ENCODE measurements at places on chromosomes 16 and 17.

DNA sequence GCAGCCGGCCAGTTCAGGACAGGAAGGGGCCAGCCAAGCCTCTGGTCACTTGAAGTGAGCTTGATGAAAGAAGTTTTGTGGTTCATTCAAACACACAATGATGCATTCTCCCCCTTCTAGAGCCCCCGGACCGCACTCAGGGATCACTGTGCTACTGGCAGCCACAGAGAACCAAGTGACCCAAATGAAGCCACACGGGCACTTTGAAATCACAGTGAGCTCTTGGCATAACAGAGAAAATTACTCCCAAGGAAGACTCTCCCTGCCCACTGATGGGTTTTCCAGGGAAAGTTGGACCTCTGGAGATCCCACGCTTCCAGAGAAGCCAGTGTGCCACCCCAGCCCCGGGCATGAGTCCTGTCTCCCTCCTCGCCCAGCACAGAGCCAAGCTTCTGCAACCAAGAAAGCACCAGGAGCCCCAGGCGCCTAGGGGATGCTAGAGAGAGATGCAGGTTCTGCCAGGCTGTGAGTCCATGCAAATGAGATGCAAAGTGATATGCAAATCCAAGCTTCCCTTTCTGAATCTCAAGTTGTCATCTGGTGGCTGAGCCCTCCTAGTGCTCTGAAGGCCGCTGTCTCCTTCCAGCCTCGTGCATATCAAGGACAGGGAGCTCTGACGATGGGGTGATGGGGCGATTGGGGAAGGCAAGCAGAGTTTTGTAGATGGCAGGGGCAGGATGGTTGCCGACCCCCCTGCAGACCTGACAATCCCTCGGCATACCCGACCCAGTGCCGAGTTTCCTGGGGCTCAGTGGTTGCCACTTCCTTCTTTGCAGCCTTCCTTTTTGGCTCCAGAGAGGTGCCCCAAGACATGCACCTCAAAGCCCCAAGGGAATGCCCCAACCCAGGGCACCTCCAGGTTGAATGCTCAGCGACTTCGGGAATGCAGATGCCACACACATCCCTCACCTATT is 59.7 kb upstream of the TNRC6C start:
- ATAC-seq, result no peak

GRCh38 chr16:16863672-16864071 is 484.7 kb downstream of the NPIPA7 start:
- ATAC-seq, result no peak

- ATAC-seq, result peak; percentile 16
Measured at GRCh38 chr16:14301169-14302030, 230.3 kb downstream of the MRTFB start.

DNA sequence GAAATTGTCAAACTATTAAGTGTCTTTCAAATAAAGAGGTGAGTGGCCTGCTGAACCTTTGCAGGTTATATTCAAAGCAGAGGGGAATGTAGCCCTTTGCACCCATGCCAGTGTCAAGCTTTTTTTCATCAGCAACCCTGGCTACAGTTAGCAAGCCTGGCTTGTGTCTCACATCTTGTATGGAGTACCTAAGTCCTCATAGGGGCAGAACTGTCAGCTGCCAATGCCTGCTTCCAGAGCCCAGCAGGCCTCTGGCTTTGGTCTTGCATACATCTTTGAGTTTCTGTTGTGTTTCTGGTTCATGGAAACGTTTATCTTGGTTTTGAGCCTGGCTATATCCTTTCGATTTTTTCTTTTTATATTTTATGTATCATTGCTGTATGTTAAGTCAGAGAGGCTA is 26.8 kb downstream of the REXO5 start:
- no peak for ATAC-seq

DNA sequence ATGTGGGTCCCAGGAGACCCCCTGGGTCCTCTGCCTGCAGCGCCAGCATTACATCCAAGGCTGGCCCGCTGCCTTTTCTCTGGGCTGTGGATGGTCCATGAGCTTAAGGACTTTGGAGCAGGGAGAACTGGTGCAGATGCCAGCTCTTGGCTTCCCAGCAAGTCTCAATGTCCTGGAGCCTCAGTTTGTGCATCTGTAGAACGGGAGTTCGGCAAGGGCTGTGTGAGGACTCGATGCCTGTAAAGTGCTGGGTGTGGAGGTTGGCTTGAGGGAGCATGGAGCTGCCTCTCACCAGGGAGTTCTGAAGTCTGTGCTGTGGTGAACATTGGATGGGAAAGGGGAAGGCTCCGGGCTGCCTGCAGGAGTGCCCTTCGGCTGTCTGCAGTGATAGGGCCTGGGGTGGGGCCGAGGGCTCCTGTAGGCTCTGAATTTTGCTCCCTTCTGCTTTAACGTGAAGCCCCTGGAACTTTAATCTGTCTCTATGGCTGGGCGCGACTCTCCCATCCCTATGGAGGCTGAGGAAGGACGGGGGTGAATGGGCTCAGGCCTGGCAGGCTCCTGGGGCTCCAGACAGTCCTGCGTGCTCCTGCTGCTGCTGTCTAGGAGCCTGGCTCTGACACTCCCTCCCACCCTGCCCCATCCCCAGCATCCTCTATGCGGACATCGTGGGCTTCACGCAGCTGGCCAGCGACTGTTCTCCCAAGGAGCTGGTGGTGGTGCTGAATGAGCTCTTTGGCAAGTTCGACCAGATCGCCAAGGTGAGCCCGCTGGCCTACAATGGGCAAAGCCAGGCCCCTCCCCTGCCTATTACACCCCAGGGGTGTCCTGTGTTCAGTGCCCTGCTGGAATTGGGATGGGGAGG is 27.9 kb downstream of the ADCY7 start:
- ATAC-seq, result no peak

DNA sequence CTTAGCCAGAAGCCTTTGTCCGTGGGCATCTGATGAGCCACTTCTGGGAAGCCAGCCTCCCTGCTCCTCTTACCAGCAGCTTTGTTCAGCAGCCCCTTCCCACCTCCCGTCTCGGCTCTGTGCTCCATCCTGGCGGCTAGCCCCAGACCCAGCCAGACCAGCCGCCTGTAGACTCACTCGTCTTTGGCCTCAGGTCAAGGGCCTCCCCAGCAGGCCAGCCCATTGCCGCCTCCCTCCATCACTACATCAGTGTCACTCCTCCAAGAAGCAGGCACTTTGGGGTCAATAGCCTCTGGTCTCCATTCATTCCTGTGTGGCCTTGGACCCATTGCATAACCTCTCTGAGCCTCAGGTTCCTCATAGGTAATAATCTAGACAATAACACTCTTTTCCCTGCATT is 20.9 kb upstream of the CRHR1 start:
- no peak for ATAC-seq

DNA sequence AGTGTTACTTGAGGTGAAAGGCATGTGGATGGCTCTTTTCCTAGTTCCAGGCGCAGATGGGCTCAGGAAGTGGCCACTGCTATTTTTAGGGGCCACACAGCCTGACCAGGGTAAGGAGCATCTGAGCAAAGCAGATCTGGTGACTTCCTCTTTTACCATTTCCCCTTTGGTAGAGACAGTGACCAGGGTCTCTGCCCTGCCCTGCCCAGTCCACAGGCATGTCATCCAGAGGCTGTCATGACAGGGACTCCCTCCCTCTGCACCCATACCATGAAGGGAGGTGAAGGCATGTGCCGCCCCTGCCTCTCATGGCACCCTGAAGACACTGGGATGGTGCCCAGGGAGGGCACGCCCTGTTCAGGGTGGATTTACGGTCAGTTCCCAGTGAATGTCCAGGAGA is 2.2 kb downstream of the PLA2G15 start:
- no peak for ATAC-seq

DNA sequence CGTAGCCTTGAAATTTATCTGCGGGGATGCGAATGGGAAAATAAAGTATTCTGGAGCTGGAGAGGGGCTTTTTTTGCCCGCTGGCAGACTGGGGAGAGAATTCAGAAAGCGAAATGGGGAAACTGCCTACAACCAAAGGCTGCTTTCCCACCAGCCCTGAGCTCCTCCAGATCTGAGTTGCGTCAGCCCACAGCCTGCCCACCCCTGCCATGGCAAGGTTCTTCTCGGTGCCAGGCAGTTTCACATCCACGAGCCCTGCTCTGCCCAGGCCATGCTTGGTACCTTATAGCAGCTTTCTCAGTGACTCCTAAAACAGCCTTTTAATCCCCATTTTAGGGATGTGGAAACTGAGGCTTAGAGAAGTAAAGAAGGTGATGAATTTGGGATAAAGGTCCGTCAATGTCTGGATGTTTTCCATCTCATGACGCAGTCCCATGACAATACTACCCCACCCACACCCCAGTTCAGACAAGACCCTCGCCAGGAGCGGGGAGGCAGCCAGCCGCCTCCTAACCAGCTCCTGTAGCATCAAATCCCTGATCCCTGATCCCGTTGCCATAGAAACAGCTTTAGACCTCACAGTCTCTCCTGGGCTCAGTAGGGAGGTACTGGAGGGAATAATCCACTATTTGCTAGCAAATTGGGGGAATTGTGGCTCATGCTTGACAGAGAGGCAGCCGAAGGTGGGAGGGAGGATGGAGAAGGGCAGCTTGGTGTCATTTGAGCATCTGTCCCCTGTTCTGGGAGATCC is 113.5 kb downstream of the MGAT5B start:
- peak; percentile 33 for ATAC-seq

DNA sequence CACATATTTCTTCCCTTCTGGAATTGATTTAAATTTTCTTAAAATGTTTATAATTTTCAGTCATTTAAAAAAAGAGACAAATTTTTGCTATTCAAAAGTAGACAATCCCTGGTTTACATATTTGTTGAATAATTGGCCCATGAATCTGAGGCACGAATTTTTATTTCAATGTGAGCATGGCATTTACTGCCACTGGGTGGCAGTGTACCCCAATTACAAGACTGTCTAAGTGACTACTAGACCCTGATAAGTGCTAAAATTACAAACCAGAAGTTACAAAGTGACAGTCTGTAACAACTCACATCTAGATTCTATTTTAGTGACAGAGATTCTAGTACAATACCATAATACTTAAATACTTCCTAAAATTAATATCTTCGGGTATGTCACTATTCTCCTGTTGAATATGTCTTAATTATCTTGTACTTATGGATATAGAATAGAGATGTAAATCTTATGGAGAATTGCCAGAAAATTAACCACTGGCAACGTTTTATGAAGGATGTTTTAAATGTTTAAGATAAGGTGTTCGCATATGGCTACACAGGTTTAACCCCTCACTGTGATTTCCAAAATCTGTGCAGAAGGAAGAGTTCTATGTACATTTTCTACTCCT is 235.8 kb downstream of the MAP2K4 start:
- peak; percentile 60 for ATAC-seq

DNA sequence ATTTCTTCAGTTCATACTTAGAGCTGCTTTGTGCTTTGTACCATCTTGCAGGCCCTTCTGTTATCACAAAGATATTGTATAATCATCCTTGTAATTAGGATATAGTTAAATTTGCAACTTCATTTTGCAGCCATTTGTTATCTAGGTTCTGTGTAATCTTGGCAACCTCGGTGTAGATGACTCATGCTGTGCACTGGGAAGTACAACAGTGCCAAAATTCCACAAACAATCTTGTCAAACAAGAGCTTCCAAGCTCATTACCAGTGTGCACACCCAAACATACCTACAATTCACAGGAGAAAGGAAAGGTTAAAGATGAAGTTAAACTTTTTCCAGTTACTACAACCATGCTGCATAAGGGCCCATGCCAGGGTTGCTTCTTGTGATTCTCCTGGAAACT is 1231.8 kb downstream of the CDH11 start:
- ATAC-seq, result peak; percentile 81

- ATAC-seq, result peak; percentile 98
Measured at GRCh38 chr16:81181013-81181720, 57.3 kb upstream of the BCO1 start.

GRCh38 chr16:8511464-8511863 is 78.8 kb downstream of the TMEM114 start:
- ATAC-seq, result no peak
